HL-60 (cell line): ENCODE measurements at places on chromosomes 5 and 9.

DNA sequence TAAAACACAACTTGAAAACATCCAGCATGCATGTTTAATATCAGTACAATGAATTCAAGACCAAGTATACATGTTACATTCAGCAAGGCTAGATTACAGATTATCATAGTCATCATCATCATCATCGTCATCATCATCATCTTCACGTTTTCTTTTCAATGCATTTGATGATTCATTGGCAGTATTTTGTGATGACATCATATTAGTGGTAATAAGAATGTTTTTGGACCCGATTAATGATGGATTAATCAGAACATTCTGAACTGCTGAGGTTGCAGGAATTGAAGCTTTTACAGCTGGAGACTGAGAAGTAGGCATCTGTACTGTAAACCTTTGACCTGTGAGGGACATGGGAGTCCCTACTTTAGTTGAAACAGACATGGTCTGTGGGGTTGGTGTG, 4.5 kb downstream of the AK6 start:
- no peak for DNase-seq

- peak; percentile 95 for DNase-seq
Measured at GRCh38 chr9:87792831-87793288, 66.9 kb downstream of the CTSL start.

GRCh38 chr9:2288309-2288708, 273.2 kb downstream of the SMARCA2 start:
- no peak for DNase-seq

- DNase-seq, result peak; percentile 40
Measured at GRCh38 chr9:37747271-37747753, 6.3 kb upstream of the TRMT10B start.

DNA sequence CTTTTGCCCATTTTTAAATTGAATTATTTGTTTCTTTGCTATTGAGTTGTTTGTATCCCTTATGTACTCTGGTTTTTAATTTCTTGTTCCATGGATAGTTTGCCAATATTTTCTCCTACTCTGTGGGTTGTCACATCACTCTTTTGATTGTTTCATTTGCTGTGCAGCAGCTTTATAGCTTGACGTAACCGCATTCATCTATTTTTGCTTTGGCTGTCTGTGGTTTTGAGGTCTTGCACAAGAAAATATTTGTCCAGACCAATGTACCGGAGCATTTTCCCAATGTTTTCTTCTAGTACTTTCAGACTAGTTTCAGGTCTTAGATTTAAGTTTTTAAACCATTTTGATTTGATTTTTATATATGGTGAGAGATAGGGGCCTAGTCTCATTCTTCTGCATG, 36.2 kb upstream of the ZNF366 start:
- DNase-seq, result no peak

GRCh38 chr5:146112476-146112875, 7.1 kb upstream of the PLAC8L1 start:
- no peak for DNase-seq

- DNase-seq, result peak; percentile 0
Measured at GRCh38 chr9:7879551-7880245, 80.1 kb upstream of the DMAC1 start.
